ENCODE measurements at places on chromosomes 3 and 15.

DNA sequence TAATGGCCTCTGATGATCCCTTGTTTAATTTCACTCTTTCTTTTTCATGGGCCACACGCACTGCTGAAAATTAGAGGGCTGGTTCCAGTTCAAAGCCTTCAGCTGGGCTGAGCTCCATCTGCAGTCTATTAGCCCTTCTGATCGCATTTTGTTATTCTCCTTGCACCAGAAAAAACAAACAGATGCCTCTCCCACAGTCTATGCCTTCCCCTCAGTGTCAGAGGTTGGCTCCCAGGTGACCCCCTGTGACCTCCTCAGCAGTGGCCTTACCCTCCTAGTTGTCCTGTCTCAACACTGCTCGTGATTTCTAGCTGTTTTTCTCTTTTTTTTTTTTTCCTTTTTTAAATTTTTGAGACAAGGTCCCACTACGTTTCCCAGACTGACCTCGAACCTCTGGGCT is 77.1 kb upstream of the PRTG start:
- no peak for DNase-seq

DNA sequence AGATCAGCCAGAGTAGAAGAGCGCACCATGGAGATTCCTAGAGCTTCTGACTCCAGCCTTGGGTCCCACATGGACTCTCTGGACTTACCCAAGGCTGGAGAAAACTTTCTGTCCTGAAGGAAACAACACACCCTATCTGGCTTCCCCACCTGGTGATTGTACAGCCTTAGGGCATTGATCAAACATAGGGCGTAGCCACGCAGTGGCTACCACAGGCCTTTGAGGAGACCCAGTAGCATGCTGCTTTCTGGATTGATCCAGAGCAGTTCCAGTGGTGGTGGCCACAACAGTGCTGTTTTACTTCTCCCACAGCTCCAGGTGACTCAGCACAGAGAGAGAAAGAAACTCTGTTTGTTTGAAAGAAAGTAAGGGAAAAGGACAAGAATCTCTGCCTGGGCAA is 23.5 kb downstream of the PYDC2 start:
- DNase-seq = no peak

DNA sequence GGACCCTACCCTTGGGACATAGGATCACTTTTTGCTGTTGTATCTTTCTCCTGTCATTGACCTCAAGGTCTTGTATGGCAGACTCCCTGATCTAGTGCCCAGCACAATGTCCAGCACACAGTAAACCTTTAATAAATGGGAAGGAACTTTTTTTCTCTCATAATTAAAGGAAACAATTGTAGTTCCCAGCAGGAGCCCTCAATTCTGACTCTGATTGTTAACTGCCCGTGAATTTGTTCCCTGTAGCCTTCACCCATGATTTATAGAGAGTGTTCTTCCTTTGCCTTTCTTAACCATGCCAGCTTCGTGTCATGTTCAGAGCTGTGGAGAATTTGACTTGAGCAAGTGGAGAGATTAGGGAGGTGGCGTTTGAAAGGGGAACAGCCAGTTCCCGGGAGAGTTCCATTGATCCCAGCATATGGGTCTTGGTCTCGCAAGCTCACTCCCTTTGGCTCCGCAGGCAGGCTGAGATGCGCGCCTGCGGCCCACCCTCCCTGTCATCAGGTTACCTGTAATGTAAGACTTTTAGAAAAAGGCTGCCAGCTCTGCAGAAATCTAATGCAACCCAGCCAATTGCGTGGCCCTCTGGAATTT is 182.6 kb downstream of the TP63 start:
- no peak for DNase-seq

DNA sequence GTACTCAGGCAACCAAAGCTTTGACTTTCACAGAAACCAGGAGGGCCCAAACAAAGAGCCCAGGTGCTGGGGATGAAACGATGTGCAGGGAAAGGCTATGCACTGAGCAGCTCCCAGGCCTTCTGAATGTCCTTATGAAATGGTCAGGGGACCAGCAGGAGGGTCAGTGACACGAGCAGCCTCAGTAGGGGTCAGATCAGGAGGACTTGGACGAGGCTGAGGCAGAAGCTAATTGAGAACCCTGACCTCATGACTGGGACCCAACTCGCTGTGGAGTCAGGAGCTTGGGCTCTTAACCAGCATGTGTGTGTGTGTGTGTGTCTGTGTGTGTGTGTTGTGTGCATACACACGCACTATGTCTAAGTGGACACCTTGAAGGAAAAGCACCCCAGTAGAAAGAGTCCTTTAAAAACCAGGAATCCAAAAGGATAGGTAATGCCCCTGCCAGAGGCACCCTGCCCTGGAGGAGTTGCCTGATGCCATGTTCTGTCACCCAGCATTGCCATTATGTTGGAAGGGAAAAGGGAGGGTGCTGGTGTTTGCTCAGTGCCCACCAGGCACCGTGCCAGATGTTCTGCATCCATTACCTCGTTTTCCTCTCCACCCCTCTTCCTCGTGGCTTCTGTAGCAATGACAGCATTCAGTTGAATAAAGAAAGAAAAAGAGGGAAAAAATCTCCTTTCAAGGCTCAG is 50.9 kb downstream of the CORO2B start:
- no peak for DNase-seq

GRCh38 chr15:76358453-76358852 is 21.9 kb downstream of the ISL2 start:
- no peak for DNase-seq

DNA sequence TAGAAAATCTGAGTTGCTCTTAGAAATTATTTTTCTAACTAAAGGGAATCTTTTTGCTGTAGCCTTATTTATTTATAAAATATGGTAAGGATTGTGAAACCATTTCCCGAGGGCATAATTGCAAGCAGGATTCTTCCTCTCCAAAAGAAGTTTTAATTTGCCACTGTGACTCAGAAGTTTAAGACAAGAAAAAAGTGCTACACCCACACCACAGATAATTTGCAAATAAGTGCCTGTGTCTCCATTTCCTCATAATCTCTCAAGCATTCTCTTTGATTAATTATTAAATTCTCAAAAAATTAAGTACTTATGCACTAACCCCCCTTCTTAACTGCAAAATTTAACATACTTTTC is 43.6 kb downstream of the RASA2 start:
- DNase-seq = no peak
